ENCODE measurements at places on chromosomes 3 and 15.

DNA sequence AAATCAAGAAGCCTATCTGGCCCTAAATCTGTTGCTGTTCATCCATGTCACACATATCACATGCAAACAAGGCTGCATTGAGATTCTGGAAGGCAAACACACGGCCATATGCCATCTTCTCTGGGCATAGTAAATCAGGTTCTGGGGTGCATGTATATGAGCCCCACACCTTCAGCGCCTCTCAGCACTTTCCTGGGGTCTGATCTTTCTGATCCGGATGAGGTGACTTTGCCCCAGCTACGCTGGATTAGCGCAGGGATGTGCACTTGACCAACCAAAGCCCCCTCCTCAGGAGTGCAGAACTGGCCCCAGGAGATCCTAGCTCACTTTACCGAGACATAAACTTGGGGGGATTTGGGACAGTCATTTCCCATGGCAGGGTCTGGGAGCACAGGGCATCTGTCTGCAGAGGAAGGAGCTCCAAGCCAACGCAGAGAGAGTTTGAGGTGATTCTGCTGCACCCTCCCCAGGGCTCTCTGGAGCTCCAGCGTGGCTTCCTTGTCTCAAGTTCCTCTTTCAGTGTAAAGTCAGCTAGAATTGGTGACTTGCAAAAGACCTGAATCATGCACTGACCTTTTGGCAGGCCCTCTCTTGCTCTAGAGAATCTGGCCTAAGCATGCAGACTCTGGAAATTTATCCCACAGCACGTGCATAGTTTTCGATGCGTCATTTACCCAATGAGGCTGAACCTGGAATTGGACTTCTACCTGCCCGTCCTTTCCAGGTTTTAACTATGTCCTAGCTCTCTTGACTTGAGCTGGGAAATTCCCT is 63.5 kb upstream of the KLF13 start:
- DNase-seq = no peak

DNA sequence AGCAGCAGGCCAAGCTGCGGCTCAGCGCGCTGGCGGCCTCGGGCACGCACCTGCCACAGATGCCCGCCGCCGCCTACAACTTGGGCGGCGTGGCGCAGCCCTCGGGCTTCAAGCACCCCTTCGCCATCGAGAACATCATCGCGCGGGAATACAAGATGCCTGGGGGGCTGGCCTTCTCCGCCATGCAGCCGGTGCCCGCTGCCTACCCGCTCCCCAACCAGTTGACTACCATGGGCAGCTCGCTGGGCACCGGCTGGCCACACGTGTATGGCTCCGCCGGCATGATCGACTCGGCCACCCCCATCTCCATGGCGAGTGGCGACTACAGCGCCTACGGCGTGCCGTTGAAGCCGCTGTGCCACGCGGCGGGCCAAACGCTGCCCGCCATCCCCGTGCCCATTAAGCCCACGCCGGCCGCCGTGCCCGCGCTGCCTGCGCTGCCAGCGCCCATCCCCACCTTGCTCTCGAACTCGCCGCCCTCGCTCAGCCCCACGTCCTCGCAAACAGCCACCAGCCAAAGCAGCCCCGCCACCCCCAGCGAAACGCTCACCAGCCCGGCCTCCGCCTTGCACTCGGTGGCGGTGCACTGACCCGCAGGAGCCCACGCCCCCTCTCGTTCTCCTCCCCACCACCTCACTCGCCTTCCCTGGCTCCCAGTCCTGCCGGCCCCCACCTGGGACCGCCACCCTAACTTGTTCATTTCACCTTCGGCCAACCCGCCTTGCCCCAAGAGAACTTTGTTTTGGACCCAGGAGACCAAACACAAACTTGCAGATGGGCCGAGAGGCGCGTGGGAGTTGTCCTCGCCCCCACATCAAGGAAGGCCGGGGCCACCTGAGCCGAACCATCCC is 1.5 kb downstream of the FOXB1 start:
- no peak for DNase-seq

DNA sequence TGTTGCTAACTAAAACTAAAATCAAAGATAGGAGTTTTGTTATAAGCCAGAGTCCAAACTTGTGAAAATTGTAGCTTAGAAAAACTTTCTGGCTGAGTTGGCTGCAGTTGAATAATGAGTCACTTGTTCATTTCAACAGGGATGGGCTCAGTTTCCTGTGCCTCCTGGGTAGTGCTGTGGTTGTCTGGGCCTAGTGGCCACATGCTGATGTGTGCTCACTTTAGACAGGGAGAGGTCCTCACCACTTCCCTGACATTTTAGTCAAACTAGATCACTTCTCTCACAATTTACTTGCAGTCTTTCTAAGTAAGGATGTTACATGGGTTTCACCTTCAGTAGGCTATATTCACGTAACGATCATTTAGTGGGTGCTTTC is 6.3 kb upstream of the UBE2Q2 start:
- DNase-seq = peak; percentile 47

GRCh38 chr3:55226696-55227095 is 260.4 kb downstream of the WNT5A start:
- DNase-seq = no peak

DNA sequence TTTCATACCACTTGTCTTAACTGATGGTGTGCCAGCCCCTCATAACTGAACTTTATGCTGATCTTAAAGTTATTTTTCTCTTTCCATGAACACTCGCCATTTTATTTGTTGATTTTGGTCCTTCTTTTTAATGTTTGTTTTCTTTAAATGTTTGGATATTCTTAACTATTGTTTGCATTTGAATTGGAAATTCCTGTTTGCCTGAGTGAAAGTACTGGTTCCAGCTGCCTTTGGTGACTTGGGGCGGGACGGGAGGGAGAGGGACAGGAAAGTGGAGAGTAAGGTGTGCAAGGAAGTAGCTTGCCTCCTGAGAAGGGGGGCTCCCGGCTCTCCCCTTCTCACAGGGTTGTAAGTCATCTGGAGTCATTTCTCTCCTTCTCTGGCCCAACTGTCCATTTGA is 287.1 kb upstream of the PPP2R3A start:
- no peak for DNase-seq

DNA sequence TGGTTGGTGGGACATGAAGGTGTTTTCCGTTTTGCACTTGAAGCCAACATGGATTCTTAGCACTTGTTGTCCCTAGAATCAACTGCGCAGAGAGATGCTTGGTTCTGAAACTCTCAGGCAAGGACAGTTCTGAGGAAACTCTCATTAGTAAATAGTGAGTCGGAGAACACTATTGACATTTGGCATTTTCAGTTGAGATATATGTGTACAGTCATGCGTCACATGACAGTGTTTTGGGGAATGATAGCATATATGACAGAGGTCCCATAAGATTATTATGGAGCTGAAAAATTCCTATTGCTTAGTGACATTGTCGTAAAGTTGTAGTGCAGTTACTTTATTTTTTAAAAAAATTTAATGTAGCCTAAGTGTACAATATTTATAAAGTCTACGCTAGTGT is 5.8 kb downstream of the APBA2 start:
- DNase-seq = no peak

- DNase-seq = no peak
These were observed 189.2 kb downstream of the MEX3B start for GRCh38 chr15:81856634-81857026.

- no peak for DNase-seq
These were observed 106.2 kb downstream of the HERC1 start for GRCh38 chr15:63727542-63727941.

DNA sequence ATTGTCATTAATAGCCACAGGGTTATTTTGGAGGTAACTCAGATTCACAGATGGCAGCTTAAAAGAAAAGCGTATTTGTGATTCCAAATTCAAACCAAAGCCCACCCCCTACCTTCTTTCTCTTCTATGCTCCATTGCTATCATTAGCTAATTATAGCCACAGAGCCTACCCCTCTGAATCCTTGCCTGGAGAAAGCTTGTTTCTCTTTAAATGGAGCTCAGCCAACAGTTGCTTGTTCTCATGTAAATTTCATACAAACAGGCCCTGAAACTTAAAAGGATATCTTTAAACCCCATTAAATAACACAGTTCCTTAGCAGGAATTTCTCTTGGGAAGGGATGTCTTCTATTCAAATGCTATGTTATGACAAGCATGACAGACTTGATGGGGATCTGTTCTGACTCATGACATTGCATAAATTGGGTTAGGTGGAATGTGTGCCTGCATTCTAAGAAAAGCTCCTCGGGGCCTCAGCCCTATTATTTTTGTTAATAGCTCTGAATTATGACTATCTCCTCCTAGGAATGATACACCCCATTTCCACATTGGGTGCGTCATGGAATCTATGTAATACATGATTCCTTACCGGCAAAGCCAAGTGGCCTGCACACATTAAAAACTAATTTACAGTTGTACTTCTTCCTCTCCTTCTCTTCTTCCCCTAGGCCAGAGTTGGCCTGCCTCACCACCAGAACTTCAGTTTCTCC is 265.8 kb downstream of the TAFA4 start:
- no peak for DNase-seq

GRCh38 chr15:39244776-39245175 is 336.1 kb upstream of the THBS1 start:
- no peak for DNase-seq

GRCh38 chr3:22088204-22088603 is 337.2 kb upstream of the ZNF385D start:
- no peak for DNase-seq

- no peak for DNase-seq
These were observed at the start of gene ZIC4 for GRCh38 chr3:147406028-147406931. Gene ZIC4 (minus strand): TSS chr3:147406543. CDS start chr3:147402797, 3,746 bp downstream.

DNA sequence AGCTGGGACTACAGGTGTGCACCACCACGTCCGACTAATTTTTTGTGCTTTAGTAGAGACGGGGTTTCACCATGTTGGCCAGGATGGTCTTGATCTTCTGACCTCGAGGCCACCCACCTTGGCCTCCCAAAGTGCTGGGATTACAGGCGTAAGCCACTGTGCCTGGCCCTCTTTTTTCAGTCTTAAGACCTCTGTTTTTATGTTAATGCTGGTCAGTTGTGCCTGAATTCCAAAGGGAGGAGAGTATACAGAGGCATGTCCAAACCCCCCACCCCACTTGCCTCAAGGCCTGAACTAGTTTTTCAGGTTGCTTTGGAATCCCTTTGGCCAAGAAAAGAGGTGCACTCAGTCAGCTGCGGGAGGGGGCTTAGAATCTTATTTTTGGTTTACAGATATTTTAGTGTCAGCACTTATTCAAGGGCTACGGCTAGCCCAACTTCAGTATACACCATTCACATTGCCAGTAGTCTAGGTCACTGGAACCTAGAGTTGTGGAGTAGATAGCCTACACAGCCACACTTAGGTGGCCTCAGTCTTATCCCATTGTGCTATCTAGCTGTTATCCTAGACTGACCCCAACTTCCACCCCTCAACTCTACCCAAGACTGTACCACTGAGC is 128.0 kb upstream of the TPM1 start:
- DNase-seq = no peak

- DNase-seq = peak; percentile 89
These were observed 13.9 kb downstream of the SPINT1 start for GRCh38 chr15:40857601-40858341.

DNA sequence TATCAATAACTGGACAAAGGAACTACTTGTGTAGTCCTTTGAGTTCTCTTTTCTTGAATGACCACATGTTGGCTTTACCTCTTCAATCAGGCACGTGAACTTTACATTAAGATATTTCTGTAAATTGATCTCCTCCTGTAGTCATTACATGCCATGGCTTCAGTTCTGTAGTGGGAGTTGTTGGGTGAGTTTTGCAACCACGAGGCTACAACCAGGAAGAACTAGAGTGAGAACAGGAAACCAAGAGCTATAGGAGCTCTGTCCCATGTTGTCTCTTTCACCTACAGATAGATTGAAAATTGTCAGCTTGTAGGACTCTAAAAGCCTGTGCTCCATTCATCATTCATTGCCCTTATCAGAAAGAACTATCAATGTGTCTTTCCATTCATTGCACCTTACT is 2.0 kb downstream of the RSRC1 start:
- DNase-seq = no peak

DNA sequence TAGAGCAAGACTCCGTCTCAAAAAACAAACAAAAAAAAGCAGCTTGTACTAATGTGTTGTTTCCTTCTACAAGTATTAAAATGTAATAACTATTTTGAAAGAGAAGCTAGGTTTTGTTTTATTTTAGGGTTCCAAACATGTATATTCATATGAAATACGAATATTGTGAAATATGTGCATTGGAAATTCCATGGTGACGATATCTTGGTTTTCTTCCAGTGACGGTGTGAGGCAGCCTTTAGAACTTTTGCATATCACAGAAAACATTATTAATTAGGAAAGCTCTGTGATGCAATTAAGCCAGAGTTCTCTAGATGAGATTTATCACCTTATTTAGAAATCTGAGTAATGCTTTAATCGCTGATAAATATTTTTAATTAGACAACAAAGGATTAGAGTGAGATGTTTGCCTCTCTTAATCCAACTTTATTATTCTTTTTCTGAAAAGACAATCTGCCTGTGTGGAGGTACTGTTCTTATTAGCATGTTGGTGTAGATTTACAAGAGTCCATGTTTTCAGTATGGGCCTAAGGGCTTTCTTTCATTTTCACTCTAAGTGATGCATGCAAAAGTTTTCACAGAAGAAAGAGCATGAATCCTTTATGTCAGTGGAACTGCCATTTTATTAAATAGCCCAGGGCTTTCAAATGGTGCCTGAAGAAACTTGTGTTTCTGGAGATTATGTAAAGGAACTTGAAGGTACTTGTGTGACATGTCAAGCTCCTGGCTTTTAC is 37.7 kb upstream of the SAMMSON start:
- no peak for DNase-seq

DNA sequence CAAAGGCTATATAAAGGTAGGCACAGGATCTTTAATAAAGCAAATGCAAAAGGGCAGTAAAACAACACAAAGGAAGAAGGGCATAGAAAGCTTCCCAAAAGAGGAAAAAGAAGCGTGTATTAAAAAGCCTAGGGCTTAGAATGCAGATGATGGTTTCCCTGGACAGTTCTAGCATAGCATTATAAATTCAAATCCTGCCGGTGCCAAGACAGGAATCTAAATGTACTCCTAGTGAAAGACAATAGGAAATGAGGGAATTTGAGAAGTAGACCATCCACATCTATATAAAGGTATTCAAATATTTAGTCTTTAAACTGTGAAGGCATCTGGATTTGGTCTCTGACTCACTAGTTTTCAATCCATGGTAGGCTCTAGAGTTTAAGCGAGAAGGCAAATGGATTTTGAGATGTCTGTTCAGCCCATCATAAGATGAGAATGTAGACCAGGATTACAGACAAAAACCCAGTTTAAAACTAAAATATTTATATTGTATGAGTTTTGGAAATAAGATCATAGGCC is 431.8 kb downstream of the TBL1XR1 start:
- DNase-seq = no peak

- no peak for DNase-seq
These were observed 7.7 kb upstream of the PRKCD start for GRCh38 chr3:53153264-53153823.

DNA sequence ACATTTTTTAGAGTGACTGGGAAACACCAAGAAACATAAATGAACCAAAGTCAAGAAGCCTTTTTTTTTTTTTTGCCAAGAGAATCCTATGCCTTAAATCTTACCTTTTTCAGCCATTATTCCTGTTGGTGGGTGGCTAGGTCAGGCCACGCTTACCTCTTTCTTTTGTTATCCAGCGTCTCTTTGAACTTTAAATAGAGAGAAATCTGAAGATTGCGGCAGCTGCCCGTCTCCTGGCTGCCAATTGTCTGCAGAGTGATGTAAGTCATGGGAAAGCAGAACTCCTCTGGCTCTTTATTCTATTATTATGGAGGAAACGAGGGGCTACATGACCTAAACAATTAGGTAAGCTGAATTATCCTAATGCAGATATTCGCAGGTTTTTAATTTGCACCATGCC is at the start of gene STRIT1:
TSS of gene STRIT1 (minus strand) at position 168 of the 400 bp plus-strand sequence.
- DNase-seq = no peak

GRCh38 chr3:101676216-101676764 is 642 bp downstream of the ZBTB11 start:
- peak; percentile 84 for DNase-seq

- DNase-seq = peak; percentile 35
These were observed 17.8 kb upstream of the MAP4 start for GRCh38 chr3:48034000-48034516.
